ENCODE measurements at places on chromosomes 7 and 10. TPM values are rescaled to one million over a fixed set of nuclear protein-coding genes. Genes with fewer than 3 reads are reported as not detected.
A peak's percentile ranks its signal among the peaks of the same experiment; 100 is the strongest.

DNA sequence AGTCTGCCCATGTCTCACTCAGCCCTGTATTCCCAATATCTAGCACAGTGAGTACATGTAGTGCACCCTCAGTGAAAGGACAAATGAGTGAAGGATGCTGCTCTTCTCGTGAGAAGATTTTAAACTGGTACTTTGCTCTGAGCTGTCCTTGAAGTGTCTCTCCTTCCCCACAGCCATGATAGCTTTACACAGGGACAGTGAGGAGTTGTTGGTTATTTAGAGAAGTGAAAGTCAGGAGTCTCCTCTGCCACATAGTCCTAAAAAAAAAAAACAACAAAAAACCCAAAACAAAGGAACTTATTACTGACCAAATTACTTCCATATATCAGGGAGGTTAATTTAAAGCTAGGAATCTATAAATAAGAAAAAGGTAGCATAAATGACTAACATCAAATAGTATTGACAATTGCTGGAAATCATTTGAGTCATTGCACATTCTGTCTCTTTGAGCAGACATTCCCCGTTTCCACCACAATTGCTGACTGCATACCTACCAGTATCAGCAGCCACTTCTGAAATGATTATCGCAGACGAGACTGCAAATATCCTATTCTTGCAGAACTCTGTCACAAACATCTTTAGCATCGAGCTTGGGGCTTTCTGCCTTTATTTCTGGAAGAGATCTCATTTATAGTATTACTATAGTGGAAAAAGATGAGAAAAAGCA is 202.1 kb downstream of the PTEN start:
- DNase-seq: no peak

DNA sequence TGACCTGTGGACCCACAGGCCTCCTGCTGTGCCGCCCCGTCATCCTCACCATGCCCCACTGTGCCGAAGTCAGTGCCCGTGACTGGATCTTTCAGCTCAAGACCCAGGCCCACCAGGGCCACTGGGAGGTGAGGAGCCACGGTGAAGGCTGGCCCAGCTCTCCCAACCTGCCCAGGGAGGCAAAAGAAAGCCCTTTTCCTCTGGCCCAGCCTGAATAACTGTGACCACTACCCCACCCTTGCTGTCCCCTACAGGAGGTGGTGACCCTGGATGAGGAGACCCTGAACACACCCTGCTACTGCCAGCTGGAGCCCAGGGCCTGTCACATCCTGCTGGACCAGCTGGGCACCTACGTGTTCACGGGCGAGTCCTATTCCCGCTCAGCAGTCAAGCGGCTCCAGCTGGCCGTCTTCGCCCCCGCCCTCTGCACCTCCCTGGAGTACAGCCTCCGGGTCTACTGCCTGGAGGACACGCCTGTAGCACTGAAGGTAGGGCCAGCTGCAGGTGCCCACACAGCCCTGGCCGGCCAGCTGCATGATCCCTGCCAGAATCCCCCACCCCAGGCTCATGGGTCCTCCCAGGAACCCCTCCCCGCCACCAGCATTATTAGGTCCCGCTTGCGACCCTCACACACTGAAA is 25.5 kb upstream of the SLC29A3 start:
- DNase-seq: peak; percentile 43

DNA sequence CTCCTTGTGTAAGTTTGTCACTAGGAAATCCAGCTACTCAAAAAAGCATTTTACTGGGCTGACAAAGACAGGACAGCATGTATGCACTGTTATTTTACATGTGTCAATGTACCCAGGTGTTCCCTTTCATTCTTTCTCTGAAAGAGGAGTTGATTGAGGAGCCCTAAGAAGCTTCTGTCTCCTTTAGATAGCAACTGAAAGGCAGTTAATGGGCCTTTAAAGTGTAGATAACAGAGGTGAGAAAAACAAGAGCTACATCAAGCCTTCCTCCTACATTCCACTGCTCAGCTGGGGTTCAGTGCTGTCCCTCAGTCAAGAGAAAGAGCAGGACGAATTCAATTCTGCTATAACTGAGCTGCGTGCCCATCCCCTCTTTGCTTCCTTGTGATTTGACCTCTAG is 12.8 kb upstream of the WIPF3 start:
- no peak for DNase-seq

- DNase-seq: no peak
Measured at GRCh38 chr7:121084748-121085336, 96.3 kb downstream of the CPED1 start.

GRCh38 chr10:100735337-100736143 is 9.8 kb upstream of the PAX2 start:
- DNase-seq: no peak

GRCh38 chr7:143265017-143265693 is 1.9 kb downstream of the GSTK1 start:
- DNase-seq: no peak

DNA sequence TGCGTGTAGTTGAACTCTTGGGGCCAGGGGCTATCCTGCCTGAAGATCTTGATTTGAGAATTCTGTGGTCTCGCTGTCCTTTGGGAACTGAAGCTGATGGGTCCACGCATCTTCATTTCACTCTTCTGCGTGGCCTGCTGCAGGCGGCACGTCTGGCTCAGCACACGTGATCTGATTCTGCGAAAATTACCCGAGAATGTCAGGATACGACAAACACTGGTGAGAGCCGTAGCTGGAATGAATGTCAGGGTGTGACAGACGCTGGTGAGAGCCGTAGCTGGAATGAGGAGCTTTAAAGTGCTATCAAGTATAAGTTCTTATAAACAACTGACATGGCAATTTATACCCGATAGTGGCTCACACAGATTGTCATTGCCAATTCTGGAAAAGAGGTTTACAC is 44.6 kb upstream of the CFAP46 start:
- DNase-seq: peak; percentile 9

DNA sequence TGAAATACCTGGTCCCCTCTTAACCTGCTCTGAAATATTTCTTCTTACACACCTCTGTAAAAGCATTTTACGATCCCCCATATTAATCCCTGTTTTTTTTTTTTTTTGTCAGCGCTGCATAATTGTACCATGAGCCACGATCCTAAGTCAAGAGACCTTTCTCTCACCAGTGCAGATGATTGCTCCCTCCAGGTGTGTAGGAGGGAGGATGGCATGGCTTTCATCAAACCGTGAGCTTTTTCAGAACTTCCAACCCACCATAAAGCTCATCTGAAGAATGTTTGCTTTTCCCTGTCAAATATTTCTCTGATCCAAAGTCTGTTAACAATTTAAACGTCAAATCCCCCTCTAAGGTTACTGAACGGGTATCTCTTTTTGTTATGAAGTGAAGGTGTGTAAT is 28.2 kb upstream of the SEPHS1 start:
- no peak for DNase-seq

- DNase-seq: no peak
Measured at GRCh38 chr10:127737563-127738511, 852 bp downstream of the FOXI2 start.

GRCh38 chr10:100482181-100482833 is 19.5 kb downstream of the WNT8B start:
- peak; percentile 87 for DNase-seq

GRCh38 chr10:88670497-88670896 is 6.3 kb downstream of the LIPF start:
- no peak for DNase-seq

- no peak for DNase-seq
Measured at GRCh38 chr7:45212606-45213005, 55.0 kb downstream of the RAMP3 start.

GRCh38 chr10:116324951-116325635 is 845 bp downstream of the CCDC172 start:
- DNase-seq: no peak

GRCh38 chr7:80220022-80220634 is 85.5 kb downstream of the GNAI1 start:
- no peak for DNase-seq

DNA sequence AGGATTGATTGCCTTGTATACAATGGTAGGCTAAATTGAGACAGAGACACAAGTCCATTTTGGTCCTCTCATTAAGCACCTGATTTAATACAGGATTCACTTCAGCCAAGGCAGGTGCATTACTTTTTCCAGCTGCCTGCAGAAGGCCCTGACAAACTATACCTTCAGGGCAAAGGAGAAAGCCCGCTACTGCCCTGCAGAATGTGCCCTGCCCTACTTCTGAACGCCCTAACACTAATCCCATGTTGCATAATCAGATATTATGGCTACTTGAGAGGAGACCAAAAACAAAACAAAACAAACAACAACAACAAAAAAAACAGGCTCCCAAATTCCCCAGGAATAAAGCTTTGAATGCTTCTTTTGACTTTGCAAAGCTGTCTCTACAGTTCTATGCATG is 116.9 kb upstream of the ABI1 start:
- DNase-seq: no peak

DNA sequence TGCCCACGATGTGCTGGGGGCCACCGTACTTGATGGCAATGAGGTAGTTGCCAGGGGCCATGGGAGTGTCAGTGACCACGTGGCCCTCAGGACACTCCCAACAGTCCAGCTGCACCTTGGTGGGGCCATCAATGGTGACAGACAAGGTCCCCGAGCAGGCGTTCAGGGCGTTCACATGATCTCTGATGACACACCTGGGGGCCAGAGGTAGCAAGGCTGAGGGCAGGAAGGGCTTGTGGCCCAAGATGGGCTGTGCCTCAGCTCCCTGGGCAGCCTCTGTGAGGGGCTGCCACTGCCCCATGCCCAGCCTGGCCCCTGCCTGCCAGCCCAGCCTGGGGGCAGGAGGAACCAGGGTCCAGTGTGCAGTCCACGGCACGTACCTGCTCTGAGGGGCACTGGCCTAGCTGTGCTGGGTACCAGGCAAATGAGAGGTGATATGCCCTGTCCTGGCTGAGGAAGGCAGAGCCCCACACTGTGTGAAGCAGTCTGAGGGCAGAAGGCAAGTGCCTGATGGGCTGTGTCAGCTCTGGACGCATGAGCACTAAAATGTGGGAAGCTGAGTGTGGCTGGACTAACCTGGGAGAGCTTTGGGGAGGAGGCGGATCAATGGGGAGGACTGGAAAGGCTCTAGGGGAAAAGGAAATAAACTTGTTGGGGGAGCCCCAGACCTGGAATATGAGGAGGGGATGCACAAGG is 3.5 kb upstream of the KCP start:
- DNase-seq: peak; percentile 62

DNA sequence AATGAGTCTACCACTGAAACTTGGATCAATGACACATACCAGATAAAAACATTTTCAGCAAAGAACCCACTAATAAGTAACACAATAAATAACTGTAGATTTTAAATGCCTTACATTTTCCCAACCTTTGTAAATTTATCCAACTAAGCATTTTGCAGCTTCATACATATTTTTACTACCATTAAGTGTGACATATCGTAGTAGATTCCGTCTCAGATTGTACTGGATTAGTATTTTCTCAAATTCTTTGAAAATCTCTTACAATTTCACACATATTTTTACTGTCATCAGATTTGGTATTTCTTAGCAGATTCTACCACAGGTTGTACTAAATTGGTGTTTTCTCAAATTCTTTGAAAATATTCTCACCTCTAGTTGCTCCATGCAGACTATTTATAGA is 26.0 kb downstream of the CCDC71L start:
- DNase-seq: no peak

- DNase-seq: no peak
Measured at GRCh38 chr10:24238519-24239247, 29.7 kb downstream of the KIAA1217 start.

DNA sequence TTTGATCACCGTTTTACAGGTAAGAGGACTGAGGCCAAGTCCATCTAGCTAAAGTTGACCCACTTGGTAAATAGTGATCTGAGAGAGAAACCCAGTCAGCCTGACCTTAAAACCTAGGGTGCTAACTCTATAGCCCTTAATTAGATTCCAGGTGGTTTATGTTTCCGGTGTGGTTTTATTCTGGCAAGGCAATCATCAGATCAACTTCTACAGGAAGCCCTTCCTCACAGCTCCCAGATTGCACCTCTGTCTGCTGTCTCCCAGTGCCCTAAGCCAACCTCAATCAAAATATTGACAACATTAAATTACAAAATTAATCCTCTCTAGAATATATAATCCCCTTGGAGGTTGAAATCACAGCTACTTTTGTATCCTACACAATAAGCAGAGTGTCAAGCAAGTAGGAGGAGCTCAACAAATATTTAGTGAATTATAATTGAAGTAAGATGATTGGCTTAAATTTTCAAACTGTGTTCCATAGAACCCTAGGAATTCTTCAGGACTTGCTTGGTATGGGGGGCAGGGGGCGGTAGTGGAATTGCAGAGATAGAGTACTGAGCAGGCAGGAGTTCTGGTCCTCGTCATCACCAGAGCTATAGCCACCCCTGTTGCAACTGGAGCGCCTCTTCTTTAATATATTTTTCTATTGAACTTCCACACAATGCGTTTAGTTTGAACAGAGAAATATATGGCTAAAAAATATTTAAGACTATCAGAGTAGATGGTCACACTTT is 692.8 kb upstream of the LRRN3 start:
- no peak for DNase-seq

DNA sequence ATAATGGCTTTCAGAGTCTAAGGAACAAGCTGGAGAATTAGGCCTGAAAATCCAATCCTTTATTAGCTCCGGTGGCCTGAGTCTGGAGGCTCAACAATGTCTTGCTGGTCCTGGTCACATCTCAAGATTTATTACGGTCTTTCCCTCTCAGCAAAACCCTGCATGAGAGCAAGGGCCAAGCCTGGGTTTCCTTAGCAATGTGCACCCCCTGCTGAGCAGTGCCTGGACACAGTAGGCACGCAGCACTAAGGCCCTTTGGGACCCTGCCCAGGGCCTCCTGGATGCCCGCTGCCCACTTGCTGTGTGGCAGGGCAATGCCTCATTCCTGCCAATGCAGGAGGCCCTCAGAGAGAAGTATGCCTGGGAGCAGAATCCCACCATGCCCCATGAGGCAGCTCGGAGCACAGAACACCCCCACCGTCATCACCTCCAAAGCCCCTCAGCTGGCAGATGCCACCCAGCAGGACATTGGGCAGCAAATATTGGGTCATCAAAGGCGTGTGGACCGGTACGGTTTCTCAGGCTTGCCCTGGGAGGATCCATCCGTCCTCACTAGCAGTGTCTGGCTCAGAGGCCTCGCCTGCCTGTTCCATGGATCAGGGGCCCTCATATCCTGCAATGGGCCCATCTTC is 156.4 kb downstream of the OAT start:
- no peak for DNase-seq

HNRNPF gene
- total RNA-seq: 87.6 TPM

THAP5 gene
- 20.3 TPM for total RNA-seq

MINPP1 gene
- 5.2 TPM for total RNA-seq

COBL gene
- total RNA-seq: 88.3 TPM

ANKRD26 gene
- total RNA-seq: 10.9 TPM

CYP3A7 gene
- total RNA-seq: not detected

ARHGEF5 gene
- 2.4 TPM for total RNA-seq

CFAP58 gene
- 1.1 TPM for total RNA-seq

PDE1C gene
- total RNA-seq: 198 TPM

POLR2J2 gene
- 4.6 TPM for total RNA-seq

KIAA1549 gene
- total RNA-seq: 1.8 TPM
